IPS DF 6.9 (cell line): ENCODE measurements at places on chromosomes 5 and 9.

- DNase-seq: no peak
Measured at GRCh38 chr5:3214396-3214795, 381.2 kb upstream of the IRX1 start.

GRCh38 chr9:132628746-132629145 is 41.0 kb downstream of the DDX31 start:
- DNase-seq: no peak

GRCh38 chr5:132455614-132456115 is 34.9 kb downstream of the IRF1 start:
- no peak for DNase-seq

DNA sequence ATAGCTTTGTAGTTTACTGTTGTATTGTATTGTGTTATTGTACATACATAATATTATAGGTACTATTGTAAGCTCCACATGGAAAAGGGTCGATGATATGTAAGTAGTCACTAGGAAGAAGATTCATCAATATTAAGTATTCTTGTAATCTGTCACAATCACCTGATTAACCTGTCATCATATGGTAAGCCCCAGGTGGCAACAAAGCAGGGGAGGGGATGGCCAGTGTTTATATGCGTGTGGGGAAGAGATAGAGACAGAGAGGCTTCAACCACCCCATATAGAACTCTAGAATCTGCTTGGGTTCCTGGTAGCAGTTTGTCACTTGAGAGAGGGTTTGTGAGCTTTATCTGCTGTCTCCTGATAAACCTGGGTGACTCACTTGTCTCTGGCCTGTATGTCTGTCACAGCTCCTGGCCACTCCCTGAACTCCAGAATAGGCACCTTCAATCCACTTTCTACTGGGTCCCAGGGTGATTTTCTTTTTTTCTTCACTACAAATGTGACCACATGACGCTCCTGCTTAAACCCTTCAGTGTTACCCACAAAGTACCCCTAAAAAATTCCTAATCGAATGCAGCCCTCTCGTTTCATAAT is 48.9 kb upstream of the CPEB4 start:
- no peak for DNase-seq
